ENCODE measurements at places on chromosomes 12 and 14.

DNA sequence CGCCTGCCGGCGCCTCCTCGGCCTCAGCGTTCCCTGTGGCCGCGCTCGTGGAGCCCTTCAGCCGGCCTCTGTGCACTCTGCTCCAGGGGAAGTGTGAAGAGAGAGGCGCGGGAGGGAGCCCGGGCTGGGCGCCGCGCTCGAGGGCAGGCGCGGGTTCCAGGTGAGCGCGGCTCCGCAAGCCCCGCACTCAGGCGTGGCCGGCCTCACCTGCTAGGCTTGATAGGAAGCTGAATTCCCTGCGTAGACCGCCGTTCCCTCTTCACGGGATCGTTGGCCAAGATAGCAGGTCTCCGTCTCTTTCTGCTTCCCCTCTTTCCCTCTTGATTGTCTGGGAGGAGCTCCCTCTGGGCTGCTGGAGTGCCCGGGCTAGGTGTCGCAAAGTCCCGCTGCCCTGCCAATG lies 89.7 kb downstream of the ASCL4 start:
- no peak for DNase-seq

DNA sequence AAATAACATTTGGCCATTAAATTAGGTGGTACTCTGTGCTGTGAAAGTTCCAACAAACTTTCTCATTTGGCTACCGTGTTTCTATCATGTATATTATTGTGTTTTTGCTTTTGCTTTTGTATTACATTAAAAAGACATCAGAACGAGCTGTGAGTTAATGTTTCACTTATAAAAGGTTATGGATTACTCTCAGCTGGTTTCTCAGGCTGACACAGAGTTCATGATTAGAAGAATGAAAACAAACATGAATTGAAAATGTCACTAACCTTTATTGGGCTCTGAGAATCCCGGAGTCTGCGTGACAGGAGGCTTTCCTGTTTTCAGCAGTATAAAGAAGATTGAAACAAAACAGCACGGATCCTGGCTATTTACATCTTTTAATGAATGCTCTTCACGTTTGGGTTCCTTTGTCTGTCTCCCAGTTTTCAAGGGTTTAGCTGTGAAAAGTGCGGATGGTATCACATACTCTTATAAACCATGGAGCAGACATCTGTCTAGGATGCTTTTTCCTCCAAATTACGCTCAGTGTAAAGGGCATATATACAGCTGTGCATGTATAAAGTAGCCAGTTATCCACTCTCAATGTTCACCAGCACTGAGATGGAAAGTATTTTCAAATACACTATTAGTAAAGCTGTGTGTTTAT lies 153.6 kb downstream of the PTCSC3 start:
- no peak for DNase-seq

DNA sequence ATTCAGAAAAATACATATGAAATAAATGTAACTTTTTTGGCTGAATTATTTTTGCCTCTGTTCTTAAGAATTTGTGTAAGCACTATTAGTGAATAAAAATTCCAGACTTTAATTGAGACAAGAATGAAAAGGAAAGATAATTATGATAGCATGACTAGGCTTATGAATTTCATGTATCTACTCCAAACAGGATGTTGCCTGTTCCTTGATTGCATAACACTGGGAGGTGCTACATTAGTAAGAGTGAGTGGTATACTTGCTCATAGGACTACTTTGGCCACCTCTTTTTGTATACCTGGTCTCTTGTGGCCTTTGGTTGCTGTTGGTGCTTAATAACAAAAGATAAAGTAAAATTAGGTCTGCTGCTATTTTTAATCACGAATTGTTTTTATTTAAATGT lies 112.8 kb downstream of the NAV3 start:
- no peak for DNase-seq

DNA sequence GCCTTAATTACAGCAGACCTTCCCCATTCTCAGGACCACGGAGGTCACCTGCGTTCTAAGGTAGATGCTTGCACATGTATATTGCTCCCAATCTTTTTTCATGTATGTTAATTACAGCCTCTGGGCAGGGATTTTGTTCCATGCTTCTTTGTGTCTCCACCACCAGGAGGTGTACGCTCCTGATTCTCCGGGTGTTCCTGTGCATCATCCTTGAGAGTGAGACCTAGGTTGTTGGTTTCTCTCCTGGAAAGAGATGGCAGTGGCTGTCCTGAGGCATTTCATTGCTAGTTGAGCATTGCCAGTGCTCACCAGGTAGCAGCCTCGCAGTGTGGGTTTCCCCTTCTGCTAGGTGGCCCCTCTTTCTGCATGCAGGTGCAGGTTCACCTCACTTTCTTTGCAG lies 52.8 kb downstream of the KCNK13 start:
- DNase-seq: no peak

DNA sequence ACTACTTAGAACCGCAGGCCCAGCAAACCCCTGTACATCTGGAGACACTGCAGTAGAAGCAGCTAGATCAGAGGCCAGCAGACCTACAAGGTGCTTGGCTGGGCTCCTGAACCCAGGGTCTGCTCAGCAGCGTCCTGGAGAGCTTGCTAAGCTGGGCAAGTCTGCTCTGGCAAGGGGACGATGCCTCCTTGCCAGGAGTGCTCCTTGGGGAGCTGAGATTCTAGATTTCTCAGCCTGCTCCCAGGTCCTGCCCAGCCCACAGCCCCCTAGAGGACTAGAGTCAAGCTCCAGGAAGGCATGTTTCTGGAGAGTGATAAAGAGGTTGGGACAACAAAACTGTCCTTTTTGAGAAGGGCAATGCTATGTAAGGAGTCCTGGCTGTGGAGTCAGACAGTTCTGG lies 60.3 kb downstream of the HSPB8 start:
- no peak for DNase-seq

GRCh38 chr12:101902641-101903040 lies 25.3 kb downstream of the DRAM1 start:
- DNase-seq: no peak

GRCh38 chr14:68392393-68393141 lies 400.3 kb downstream of the ZFP36L1 start:
- no peak for DNase-seq

DNA sequence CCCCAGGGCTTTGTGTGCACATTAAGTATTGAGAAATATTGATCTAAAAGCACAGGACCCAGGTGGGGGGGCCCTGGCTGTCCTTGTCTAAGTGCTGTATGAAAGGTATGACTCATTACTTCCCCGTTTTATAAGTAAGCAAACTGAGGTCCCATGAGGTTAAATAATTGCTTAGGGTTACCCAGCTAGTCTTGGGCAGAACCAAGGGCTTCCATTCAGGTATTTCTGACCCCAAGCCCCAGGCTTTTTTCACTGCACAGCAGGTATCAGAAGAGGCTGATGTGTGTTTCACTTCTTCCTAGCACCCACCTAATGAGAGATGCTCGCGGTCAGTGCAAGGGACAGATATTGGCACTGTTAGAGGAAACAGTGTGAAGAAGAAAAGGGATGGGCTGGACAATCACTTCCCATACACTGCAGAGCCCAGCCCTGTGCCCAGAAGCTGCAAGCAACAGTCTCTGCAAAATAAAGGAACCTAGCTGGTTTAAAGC lies 4.7 kb upstream of the TC2N start:
- DNase-seq: peak; percentile 56

Data from naive thymus-derived CD4-positive, alpha-beta T cell (primary cell).